ENCODE measurements at places on chromosomes 3 and 15. TPM values are rescaled to one million over a fixed set of nuclear protein-coding genes. Genes with fewer than 3 reads are reported as not detected.

Gene XCR1
- not detected for polyA plus RNA-seq

Gene LRRC31
- not detected for polyA plus RNA-seq

Gene KLHL18
- polyA plus RNA-seq: 58.1 TPM

Gene GREM1
- not detected for polyA plus RNA-seq

Gene KAT2B
- polyA plus RNA-seq: 2.6 TPM

Gene XRN1
- 3.4 TPM for polyA plus RNA-seq

Gene ITPKA
- 0.14 TPM for polyA plus RNA-seq

Gene GRIP2
- not detected for polyA plus RNA-seq

Gene SRPRB
- polyA plus RNA-seq: 22.7 TPM

Gene GOLGA8Q
- polyA plus RNA-seq: 0.46 TPM

Gene SH2D7
- not detected for polyA plus RNA-seq

Gene PGBD4
- polyA plus RNA-seq: 0.41 TPM

Gene TRIM71
- 0.02 TPM for polyA plus RNA-seq

Gene ISG20
- polyA plus RNA-seq: 7.5 TPM

Gene NAA80
- 13.1 TPM for polyA plus RNA-seq

Gene FGF7
- polyA plus RNA-seq: not detected

Data from endothelial cell of umbilical vein (primary cell).